GM13977 (cell line): ENCODE measurements at places on chromosomes 2 and 18.

GRCh38 chr2:85167479-85167878, 34.3 kb downstream of the TCF7L1 start:
- no peak for DNase-seq

GRCh38 chr18:69494841-69495240, 94.2 kb downstream of the DOK6 start:
- DNase-seq = no peak

DNA sequence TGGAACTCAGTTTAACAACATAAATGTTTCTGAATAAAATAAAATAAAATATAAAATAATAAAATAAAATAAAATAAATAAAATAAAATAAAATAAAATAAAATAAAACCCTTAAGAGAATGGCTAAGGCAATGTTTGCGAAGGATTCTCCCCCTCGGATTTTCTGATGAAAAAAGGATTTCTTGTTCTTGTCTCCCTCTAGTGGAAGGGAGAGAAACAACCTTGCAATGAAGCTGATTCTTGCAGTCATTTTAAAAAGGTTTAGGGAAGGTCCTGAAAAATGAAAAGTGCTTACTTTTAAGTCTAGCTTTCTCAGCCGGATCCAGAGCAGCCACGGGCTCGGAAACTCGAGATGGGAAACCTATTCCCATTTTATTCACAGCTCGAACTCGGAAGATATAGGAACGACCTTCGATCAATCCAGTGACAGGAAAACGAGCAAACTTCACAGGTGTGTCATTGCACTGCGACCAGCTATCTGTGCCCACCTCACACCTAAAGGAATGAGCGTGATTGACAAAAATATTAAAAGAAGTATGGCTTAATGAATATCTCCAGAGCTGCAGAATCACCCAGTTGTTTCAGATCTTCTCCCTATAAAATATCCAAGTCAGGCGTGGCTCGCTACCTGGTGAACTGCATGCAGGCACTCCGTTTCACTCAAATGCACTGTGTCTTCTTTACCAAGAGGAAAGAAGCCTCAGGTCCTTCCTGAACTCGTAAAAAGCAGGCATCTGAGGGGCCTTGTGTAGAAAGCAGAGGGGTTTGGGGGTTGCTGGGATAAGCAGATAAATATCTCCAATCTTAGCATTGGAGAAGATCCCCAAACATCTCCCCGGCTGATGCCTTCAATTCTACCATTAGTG, 68.1 kb downstream of the MYOM1 start:
- peak; percentile 66 for DNase-seq

GRCh38 chr2:49240608-49241007, 86.3 kb upstream of the FSHR start:
- no peak for DNase-seq

DNA sequence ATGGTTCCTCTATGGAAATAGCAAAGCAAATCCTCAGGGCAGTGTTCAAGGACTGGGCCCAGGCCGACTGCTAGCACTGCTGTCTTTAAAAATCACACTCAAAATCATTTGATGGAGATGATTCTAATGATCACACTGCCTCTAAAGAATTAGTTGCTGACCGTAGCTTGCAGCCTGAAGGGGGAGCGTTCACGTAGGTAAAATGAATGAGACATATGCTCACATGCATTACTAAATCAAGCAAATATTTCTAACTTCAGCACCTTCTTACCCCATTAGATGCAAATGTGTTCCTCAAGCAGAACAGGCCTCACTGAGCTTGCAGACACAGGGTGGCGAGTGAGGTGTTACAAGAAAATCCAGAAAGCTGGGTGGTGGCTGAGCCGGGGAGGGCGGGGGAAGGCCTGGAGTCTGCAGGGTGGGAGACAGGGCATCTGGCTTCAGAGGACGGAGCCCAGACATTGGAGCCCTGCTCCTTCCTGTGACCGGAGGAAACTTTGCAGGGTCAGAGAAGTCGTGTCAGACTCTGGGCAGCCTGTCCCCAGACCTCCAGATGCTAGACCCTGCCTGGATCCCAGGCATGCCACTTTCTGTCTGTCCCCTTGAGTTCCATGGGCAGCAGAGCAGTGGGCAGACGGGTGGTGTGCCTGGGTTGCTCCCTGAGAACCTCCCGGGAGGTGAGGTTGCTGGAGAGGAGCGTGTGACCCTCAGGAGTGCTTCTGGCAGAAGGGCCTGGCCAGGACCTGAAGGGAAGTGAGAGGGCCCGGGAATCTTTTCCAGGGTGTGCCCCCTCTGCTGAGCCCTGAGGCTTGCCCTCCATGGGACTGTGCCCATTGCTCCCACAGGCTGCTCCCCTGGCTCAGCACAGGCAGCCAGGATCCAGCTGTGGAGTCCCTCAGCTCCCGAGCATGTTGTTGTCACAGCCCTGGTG, 7.1 kb upstream of the NPPC start:
- no peak for DNase-seq

- no peak for DNase-seq
These were observed 68.1 kb downstream of the CCDC178 start for GRCh38 chr18:33372442-33372841.

- DNase-seq = no peak
These were observed 57.4 kb downstream of the TRPM8 start for GRCh38 chr2:233974530-233975071.

DNA sequence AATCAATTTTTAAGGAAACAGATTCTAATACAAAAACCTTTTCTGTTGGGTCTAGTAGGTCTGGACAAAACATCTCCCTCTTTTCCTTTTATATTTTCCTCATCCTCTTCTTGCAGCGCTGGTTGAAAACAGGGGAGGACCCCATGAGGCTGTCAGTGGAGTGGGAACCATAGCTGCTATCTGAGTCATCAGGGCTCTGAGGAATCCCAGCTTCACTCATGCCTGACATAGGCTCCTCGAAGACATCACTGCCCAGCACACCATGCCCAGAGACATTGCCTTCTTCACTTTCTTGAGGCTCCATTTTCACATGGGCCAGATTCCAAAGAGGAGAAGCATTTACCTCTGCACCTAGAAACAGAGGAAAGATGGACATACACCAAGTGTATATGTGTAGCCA, 10.0 kb downstream of the SUPT7L start:
- no peak for DNase-seq

DNA sequence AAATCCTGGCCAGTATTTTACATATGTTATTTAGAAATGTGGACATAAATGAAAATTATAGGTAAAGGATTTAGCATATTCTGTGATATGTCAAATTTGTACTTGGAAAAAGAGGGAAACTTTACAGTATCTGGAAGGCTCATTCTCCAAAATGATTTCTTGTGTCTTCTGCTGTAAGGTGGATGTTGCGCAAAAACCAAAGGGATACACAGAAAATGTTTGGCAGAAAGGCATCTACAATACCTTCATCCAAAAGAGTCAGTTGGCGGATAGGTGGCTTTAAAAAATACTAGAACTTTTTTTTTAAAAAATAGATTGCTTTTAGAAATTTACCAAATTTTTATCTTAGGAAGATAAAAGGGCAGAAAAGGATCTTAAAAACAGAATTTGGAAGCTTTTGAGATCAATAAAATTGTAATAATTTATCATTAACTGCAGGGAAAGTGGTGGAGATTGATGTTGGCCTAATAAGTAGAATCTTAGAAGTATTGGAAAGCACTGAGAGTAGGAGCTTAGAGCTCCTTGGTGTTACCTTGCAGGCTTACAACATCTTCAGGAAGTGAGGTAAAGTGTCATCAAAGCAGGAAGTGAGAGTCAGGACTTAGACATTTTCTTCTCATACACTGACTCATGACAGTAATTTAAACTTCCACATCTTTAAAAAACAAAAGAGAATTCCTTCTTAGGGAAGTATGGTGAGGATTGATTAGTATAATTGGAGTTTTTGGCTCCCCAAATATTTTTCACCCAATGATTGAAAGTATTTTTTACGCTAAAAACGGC, 2.1 kb downstream of the NABP1 start:
- peak; percentile 47 for DNase-seq

DNA sequence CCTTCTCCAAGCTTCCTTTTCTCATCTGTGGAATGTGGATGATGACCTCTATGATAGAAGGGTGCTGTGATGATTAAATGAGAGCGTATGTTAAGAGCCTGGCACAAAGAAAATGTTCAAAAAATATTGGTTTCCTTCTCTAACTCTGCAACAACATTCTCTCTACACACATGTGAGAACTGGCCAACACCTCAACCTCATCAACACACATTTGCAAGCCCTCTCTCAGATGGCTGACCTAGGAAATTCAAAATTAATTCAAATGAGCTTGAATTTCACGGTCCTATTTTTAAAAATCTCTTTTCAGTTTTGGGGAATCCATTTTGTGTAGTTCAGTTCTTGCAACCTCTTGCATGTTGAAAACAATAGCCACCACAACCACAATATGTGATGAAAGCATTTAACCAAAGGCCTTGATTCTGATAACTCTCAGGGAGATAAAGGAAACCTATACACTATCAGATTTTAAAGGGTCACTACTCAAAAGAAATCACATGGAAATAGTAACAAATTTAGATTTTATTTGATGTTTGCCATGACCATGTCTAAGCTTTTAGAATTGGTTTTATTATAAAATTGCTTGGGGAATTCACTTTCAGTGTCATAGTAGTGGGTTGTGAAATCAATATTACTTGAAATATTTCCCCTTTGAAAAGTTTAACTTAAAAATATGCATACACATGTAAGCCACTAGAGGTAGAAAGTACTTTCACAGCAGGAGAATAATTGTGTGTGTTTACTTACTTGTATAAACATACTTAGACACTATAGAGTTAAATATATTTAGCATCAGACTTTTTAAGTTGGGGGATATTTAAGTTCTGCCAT, 16.6 kb upstream of the NABP1 start:
- no peak for DNase-seq

GRCh38 chr2:88114889-88115288, 13.0 kb downstream of the FABP1 start:
- no peak for DNase-seq

- no peak for DNase-seq
These were observed 38.6 kb downstream of the CABLES1 start for GRCh38 chr18:23173912-23174311.

GRCh38 chr2:76556018-76556417, 845.3 kb upstream of the GCFC2 start:
- no peak for DNase-seq

DNA sequence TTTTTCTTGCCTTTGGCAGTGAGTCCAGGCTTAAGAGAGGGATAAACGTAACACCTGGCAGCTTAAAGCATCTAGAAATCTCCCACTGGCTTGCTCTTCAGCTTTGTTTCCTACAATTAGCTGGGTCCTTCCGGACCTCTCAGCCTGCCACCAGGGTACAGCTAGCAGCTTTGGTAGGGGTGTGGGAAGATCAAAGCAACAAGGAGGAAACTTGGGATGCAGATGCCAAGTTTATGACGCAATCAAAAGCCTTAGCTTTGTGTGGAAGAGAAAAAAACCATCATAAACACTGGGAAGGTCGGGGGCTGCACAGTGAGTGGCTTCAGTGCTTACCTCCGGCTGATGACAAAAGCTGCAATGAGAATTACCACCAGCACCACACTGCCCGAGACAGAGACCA, 116.9 kb downstream of the EPHA4 start:
- no peak for DNase-seq

GRCh38 chr2:221097568-221097915, 474.6 kb downstream of the EPHA4 start:
- DNase-seq = no peak

DNA sequence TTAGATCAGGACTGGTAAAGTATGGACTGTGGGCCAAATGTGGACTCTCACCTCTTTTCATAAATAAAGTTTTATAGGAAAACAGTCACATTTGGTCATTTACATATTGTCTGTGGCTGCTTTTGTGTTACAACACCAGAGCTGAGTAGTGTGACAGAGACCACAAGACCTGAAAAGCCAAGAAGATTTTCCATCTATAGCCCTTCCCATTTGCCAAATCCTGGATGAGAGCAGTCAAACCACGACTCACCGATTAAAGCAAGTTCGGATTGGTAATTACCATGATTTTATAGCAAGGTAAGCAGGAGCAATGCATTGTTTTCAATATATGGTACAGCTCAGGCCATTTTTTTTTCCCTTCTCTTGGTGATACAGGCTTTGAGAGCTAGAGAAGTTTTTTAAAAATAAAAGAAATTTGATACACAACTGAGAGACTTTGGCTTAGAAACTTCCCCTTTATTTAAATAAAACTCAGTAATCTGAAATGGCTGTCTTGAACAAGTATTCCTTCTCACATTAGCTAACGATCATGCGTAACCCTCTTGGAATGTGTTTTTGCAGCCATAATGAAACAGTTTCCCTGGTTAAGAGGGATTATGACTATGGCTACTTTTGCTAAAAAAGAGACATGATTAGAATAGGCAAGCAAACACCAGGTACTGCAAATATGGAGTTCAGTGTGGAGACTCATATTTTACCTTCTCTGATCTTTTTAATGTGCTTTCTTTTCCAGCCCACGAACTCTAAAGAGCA, 9.5 kb upstream of the MALL start:
- DNase-seq = no peak

DNA sequence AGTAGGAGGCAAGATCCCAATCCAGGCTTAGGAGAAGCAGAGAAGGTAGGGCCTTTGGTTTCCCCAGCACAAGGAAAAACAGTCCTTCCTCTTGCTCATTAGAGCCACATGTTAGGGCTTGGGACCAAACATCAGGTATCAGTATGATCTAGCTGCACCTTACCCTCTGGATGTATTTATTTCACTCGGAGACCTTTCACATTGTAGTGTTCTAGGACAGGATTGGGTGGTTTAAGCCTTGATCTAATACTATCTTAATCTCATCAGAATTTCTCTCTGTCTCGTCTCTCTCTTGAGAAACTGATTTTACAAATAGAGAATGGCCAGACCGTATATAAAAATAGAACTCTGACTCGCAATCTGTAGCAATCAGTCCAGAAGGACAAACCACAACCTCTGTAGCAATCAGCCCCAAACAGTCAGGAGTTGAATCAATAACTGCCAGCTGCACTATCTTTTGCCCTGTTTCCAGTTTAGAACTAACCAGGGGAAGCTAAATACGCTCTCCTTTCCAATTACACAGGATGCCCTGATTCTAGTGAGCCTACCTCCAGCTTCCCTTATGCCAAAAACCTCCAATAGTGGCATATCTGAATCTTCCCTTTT, 207.1 kb downstream of the TDRD15 start:
- DNase-seq = no peak

DNA sequence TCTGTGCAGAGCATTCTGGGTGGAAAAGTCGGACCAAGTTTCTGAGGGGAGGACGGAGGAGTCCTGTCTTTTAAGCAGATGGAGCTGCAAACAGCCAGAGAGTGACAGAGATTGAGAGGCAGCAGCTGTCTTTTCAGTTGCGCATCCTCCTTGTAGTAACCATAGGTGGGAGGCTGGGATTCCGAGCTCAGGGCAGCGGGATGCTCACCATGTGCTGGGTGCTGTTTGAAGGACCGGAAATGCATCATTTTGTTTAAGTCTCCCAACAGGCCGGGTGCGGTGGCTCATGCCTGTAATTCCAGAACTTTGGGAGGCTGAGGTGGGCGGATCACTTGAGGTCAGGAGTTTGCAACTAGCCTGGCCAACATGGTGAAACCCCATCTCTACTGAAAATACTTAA, 93.4 kb downstream of the AGAP1 start:
- no peak for DNase-seq

GRCh38 chr2:177721818-177722567, 329.4 kb downstream of the AGPS start:
- DNase-seq = no peak

DNA sequence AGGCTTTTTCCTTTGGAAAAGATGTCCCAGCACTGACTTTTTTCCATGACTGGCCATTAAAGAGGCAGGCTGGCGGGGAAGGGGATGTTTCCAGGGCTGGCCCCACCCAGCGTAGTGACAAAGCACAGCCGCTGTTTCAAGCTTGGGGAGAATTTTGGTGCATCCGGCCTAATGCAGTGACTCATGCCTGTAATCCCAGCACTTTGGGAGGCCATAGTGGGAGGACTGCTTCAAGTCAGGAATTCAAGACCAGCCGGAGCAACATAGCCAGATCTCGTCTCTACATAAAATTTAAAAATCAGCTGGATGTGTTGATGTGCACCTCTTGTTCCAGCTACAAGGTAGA, 78.0 kb upstream of the SH3BP4 start:
- DNase-seq = no peak
